ENCODE measurements at places on chromosomes 3 and 15.

DNA sequence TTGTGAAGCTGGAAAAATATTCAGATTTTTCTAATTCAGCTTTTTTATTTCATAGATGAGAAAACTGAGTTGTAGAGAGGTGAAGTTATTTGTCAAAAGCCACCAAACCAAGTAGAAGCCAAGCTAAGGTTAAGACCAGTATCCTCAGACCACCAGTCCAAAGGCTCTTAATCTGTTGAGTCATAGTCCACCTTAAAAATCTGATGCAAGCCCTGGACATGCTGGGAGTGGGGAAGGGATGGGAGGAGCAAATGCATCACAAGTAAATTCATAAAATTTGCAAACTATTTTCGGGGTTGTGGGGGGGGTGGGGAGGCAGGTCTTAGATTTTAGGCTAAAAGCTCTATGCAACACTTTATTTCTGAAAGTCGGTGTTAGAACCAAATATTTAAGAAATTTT is 307.7 kb upstream of the SEMA6D start:
- no peak for DNase-seq

GRCh38 chr3:171791692-171792076 is 18.6 kb downstream of the PLD1 start:
- no peak for DNase-seq

DNA sequence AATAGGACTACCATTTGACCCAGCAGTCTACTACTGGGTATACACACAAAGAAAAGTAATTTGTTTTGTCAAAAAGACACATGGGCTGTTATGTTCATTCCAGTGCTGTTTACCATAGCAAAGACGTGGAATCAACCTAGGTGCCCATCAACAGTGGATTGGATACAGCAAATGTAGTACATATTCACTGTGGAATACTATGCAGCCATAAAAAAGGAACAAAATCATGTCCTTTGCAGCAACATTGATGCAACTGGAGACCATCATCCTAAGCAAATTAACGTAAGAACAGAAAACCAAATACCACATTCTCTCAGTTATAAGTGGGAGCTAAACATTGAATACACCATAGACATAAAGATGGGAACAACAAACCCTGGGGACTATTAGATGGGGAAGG is 25.8 kb downstream of the BBX start:
- no peak for DNase-seq

DNA sequence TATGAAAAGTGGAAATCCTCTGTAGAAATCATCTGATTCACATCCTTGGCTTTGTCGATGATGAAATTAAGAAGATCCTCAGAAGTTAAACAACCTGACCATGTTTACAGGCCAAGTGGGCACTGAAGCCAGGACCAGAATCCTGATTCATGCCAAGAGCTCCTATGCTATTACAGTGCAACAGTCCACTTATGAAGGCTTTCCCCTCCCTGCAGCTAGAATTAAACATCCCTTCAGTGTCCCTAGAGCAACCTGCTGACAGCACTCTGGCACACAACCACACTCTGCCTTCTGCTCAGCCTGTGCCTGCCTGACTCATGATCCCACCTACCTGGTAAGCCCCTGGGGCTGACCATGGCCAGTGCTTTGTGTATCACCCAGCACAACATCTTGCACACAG is 33.8 kb downstream of the TXNRD3 start:
- no peak for DNase-seq

- no peak for DNase-seq
These were observed 166.2 kb downstream of the GAP43 start for GRCh38 chr3:115789481-115789880.

DNA sequence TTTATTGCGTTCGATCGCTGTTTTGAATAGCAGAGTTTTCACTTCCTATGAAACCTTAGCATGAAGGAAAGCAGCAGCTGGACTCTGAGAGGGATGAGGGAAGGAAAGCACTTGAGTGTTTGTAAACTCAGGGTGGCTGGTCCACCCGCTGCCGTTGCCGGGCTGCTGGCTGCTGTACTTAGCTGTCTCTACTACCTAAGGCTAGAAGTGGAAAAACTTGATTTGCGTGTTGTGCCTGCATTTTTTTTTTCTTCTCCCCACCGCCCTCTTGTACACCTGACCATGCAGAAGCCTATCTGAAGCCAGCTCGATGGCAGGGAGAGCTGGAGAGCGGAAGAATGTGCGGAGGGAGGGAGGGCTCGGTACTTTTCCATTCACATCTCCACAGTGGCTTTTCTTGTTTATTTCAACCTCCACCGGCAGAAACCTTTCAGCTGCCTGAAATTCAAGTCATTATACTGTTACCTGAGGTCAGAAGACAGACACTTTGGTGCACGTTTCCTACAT is 4.8 kb upstream of the BCL6 start:
- no peak for DNase-seq

- DNase-seq: no peak
These were observed 33.4 kb upstream of the ZNF609 start for GRCh38 chr15:64426845-64427465.

All from esophagus muscularis mucosa (tissue), 4 donors.